ENCODE measurements at places on chromosomes 7 and 10. TPM values are rescaled to one million over a fixed set of nuclear protein-coding genes. Genes with fewer than 3 reads are reported as not detected.

DNA sequence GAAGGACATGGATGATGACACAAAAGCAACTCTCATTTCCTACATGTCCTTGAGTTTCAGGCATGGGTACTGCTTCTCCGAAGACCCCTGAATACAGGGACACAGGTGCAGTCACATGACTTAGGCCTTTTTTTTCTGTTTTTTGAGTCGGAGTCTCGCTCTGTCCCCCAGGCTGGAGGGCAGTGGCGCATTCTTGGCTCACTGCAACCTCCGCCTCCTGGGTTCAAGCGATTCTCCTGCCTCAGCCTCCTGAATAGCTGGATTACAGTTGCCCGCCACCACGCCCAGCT is 26.8 kb downstream of the IFT22 start:
- H3K27ac ChIP-seq = no peak overlapping the region
- peaks cover 15% of the 10 kb centered on the region for H3K27me3 ChIP-seq
- no peak for DNase-seq

DNA sequence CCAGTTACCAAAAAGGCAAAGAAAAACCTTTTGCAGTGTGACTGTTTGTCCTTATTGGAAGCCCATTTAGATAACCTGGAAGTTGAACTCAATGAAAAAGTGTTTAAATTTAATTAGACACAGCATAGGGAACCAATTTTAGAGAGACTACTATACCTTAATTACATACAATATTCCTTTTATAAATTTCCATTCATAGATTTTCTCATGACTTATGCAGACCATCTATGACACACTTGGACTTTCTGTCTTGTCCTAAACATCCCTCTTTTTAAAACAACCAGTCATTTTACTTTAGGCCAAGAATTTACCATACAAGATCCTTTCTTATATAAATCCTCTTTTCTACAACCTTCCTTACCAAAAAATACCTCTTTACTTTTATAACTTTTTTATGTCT is 61.6 kb downstream of the MTURN start:
- H3K27me3 ChIP-seq = no peaks in the 10 kb centered on the region
- peak; percentile 25 for DNase-seq
- H3K27ac ChIP-seq = no peak overlapping the region
- no peak overlapping the region for H3K4me3 ChIP-seq
- H3K36me3 ChIP-seq = no peaks in the 10 kb centered on the region
- H3K4me1 ChIP-seq = no peaks in the 10 kb centered on the region

GRCh38 chr10:77415313-77415960 is 222.2 kb downstream of the KCNMA1 start:
- peaks cover 27% of the 10 kb centered on the region for H3K4me1 ChIP-seq
- no peak overlapping the region for H3K27ac ChIP-seq
- no peak for DNase-seq
- no peaks in the 10 kb centered on the region for H3K27me3 ChIP-seq
- H3K4me3 ChIP-seq = no peak overlapping the region

The CH25H gene
- total RNA-seq = not detected

GRCh38 chr10:21368022-21368582 is 157.4 kb downstream of the SKIDA1 start:
- no peak overlapping the region for H3K27ac ChIP-seq
- H3K27me3 ChIP-seq = no peaks in the 10 kb centered on the region
- no peaks in the 10 kb centered on the region for H3K36me3 ChIP-seq

DNA sequence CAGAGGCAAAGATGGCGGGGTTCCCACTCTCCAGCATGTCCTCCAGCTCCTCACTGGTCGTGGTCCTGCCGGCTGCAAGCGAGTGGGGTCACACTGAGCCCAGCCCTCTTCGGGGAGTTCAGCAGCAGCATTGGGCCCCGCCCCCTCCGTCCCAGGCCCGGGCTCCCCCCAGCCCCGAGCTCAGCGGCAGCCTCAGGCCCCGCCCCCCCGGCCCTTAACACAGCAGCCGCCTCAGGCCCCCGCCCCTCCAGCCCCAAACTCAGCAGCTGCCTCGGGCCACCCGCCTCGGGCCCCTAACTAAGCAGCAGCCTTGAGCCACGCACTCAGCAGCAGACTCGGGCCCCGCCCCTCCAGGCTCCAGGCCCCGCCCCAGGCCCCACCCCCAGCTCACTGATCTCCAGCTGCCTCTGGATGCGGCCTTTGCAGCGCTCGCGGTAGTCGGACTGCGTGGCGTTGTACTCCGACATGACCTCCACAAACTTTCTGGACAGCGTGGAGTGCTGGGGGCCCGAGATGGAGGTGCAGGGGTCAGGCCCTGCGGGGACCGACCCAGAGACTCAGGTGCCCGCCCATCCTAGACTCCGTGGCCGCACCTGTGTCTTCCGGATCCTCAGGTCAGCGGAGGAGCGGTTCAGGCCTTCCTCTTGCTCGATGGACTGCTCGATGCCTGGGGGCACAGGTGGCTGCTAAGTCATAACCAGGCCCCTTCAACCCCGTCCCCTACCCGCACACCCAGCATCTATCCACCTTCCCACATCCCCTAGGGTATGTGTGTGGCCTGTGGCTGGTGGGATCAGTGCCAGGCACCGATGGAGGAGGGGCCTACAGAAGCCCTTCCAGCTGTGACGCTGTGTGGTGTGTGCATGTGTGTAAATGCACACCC is 15.5 kb downstream of the STX1A start:
- no peak overlapping the region for H3K27ac ChIP-seq
- no peaks in the 10 kb centered on the region for H3K4me1 ChIP-seq
- no peaks in the 10 kb centered on the region for H3K27me3 ChIP-seq
- peaks cover 16% of the 10 kb centered on the region for H3K36me3 ChIP-seq
- DNase-seq = peak; percentile 60
- H3K4me3 ChIP-seq = no peak overlapping the region

DNA sequence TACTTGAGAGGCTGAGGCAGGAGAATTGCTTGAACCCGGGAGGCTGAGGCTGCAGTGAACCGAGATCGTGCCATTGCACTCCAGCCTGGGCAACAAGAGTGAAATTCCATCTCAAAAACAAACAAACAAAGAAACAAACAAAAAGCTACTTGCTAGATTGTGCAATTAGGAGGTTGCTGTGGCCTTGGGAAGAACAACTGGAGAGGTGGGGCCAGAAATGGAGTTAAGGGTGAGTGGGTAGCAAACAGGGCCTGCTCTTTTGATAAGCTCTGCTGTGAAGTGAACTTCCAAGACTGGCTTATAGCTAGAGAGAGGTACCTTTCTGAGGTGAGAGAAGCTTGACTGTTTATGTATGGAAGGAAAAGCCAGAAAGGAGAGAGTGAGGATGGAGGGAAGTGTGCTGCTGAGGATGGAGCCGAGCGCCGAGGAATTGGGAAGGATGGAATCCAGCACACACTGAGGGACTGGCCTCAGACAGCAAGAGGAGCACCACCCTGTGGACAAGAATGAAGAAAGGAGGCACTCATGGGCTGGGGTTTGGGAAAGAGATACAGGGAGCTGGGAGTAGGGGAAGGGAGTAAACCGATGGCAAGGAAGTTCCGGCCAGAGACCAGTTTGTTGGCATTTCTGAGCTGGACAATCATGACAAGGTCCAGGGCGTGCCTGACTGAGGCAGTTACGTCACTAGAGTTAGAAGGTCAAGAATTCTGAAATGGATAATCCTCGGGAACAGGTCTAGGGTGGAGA is 7.0 kb upstream of the RPEL1 start:
- no peaks in the 10 kb centered on the region for H3K27me3 ChIP-seq
- H3K4me1 ChIP-seq = no peaks in the 10 kb centered on the region
- H3K36me3 ChIP-seq = no peaks in the 10 kb centered on the region
- H3K27ac ChIP-seq = no peak overlapping the region

The BTBD16 gene
- not detected for total RNA-seq

- H3K4me3 ChIP-seq = no peak overlapping the region
- H3K27ac ChIP-seq = no peak overlapping the region
- no peak for DNase-seq
- H3K4me1 ChIP-seq = no peaks in the 10 kb centered on the region
Measured at GRCh38 chr10:2263561-2263960, 526.2 kb upstream of the ADARB2 start.

The NODAL gene
- not detected for total RNA-seq

DNA sequence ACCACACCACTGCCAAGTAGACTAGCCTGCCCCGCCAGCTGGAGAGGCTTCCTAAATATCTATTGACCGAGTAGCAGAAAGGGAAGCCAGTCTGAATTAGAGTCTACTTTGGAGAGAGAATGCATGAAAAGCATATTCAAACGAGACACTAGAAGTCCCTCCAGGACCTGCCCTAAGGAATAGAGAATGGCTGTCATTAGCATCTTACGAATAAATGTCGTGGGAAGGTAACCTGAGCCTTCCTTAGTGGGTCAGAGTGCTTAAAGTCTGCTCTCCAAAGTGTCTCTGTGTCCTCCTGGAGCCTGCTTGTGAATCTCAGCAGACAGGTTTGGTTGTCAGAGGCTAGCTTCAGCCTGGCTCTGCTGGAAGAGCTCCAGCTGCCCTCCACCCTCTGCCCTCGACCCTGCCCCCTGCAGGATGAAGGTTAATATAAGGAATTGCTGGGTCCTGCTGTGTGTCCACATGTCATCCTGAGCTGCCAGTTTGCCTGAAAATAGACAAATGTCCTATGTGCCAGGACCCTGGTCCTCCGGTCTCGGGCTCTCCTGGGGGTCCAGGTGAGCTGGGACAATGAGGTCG is 33.4 kb downstream of the FAM241B start:
- no peak overlapping the region for H3K4me3 ChIP-seq
- H3K27ac ChIP-seq = no peak overlapping the region
- 0 out of 2 replicates have a peak, but pooled peaks cover 9% of the 10 kb centered on the region for H3K27me3 ChIP-seq
- DNase-seq = no peak

The SYT15B gene
- total RNA-seq = 0.06 TPM

DNA sequence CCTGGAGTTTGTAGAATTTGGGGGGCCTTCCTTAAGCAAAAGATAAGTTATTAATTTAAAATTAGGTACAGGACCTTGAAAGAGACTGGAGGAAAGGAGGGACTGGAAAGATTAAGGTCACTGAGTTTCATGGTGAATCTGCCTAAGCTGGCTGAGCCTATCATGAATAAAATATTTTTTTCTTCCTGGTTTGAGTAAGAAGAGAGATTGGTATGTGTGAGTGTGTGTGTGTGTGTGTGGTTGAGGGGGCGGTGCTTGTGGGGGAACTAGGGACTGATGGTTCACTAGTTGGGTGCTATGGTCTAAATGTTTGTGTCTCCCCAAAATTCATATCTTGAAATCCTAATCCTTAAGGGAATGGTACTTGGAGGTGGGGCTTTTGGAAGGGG is 142.5 kb upstream of the PRKCQ start:
- DNase-seq = no peak
- no peaks in the 10 kb centered on the region for H3K4me1 ChIP-seq
- H3K27me3 ChIP-seq = no peaks in the 10 kb centered on the region
- H3K36me3 ChIP-seq = no peaks in the 10 kb centered on the region
- no peak overlapping the region for H3K4me3 ChIP-seq

The DNAJC12 gene
- 11.7 TPM for total RNA-seq

The MSMB gene
- not detected for total RNA-seq

DNA sequence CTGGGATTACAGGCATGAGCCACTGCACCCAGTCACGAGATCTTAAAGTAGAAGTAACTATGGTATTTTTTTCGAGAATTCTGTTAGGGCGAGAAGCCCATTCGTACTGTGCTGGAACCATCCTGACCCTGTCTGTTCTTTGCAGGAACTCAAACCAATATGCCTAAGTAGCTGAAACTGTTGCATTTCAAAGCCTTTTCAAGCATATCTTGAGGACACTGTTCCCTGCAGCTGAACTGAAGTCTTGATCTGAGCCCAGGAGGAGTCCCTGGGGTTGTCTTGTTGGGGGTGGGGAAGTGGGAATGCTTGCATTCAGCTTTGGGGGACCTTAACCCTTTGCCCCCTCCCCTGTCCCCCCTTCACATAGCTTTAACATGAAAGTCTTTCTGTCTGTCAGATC is 61.5 kb downstream of the CUX1 start:
- no peaks in the 10 kb centered on the region for H3K27me3 ChIP-seq
- H3K4me1 ChIP-seq = peaks cover 25% of the 10 kb centered on the region

DNA sequence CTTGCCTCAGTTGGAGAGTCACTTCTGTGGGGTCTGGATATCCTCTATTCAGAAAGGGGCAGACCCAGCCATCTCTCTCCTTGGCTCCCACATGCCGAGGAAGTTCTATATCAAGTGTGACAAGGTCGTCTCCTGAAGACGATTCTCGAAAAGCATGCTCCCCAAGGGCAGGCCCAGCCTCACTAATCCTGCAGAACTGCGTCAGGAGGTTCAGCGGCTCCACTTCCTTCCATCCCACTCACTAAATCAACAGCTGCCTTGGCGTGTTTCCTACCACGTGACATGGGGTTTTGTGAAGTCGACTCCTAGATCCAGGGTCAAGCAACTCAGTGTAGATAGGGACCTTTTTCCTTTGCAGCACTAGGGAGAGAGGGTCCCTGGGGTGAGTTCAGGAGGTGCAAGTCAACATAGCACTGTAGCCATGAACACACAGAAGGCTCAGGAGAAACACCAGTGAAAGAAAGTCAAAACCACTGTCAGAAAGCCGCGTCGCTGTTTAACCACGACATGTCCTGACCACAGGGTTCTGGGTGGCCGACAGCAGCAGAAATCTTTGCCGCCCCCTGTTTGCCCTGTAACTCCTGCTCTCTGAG is 156.4 kb downstream of the PRPF18 start:
- H3K4me1 ChIP-seq = peaks cover 63% of the 10 kb centered on the region
- H3K36me3 ChIP-seq = no peaks in the 10 kb centered on the region
- H3K4me3 ChIP-seq = no peak overlapping the region
- H3K27me3 ChIP-seq = no peaks in the 10 kb centered on the region
- H3K27ac ChIP-seq = peak overlapping the region; percentile 90

The CYP2C9 gene
- total RNA-seq = not detected

DNA sequence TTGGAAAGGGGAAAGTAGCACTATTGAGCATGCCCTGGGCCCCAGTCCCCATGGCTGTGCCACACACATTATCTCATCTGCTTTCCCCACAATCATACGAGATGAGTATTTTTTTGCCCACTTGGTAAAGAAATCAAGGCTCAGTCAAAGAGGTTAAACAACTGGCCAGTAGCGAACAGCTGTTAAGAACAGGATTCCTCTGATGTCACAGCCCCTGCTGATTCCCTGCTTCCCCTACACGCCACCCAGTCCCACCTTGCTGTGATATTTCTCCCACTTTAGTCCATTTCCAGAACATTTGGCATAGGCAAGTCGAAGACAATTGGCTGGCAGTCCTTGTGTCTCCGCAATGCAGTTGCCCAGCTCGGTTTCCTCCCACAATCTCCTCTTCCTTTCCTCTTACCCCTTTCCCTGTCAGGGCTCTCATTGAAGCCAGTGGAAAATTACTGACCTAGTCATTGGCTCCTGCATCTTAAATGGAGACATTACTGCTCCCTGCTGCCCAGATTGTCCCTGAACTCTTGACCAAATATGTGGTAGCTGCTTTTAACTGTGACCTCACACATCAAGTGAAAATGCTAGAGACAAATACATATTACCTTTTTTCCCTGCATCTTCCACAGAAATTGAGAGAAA is 56.5 kb upstream of the EEPD1 start:
- no peaks in the 10 kb centered on the region for H3K27me3 ChIP-seq
- H3K36me3 ChIP-seq = no peaks in the 10 kb centered on the region
- no peak overlapping the region for H3K4me3 ChIP-seq

DNA sequence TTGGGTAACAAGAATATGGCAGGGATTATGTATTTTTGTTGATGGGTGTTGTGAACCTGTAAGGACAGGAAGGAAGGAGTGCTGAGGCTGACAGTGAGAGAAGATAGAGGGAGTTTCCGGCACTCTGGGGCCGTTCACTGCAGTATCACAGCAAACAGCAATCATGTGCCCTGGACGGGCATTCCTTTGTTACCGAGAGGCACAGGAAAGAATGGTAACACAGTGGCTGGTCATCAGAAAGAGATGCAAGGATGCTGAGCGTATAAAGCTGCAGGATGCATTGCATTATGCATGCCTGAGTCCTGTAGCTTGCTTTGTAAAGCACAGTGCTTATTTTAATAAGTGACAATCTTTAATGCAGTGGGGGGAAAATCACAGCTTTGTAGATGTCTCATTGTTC is 286.8 kb downstream of the RPS24 start:
- no peaks in the 10 kb centered on the region for H3K27me3 ChIP-seq
- no peak overlapping the region for H3K4me3 ChIP-seq
- DNase-seq = no peak

Measured in SJCRH30 (cell line).